ENCODE measurements at places on chromosomes 4 and X.

- no peak for DNase-seq
Observed at GRCh38 chr4:7418131-7418943, 16.4 kb downstream of the PSAPL1 start.

DNA sequence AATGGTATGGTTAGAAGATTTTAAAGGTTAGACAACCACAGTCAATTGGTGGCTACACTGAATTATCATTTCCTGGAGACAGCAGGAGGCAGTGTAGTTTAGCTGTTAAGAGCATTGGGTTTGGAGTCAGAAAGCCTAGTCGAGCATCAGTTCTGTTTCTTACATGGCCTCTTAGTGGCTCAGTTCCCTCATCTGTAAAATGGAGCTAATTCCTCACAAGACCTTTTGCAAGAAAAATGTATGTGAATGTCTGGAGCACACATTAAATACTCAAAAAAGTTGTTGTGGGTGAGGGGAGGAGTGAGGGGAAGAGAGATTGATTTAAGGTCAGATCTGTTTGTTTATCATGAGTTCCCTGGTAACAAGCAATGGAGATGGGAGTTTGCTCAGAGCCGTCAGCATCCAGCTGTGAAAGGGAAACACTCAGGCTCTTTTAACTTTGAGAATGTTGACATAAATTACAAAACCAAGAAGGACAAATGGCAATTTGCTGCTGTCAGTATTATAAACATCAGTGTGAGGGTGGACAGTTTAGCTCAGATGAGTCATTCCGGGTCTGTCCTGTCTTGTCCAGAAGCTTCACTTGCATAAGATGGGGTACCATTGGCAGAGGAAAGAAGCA, 98.2 kb upstream of the PGRMC2 start:
- DNase-seq, result no peak

DNA sequence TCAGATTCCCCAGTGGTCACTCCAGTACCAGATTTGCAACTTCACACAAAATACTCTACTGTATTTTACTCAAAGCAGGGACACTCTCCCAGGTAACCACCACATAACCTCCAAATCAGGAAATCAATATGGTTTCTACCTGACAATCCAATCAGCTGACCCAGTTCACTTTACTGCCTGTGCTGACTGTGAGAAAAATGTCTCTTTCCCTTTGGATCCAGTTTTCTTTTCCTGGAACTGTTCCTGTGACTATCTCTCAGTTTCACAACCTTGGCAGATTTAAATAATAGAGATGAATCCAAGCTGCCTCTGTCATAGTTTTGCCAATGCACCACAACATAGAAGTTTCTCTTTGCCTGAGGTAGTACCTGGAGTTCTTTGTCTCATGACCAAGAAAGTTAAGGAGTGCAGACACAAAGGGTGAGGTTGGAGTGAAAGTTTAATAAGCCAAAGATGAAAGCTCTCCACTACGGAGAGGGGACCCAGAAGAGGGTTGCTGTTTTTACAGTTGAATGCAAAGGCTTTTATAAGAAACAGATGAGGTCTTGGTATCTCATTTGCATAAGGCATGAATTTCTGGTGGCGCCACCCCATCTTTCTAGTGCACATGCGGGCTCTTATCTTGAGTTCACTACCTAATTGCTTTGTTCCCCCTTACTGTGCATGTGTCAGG, 29.7 kb upstream of the IL9R start:
- no peak for DNase-seq

DNA sequence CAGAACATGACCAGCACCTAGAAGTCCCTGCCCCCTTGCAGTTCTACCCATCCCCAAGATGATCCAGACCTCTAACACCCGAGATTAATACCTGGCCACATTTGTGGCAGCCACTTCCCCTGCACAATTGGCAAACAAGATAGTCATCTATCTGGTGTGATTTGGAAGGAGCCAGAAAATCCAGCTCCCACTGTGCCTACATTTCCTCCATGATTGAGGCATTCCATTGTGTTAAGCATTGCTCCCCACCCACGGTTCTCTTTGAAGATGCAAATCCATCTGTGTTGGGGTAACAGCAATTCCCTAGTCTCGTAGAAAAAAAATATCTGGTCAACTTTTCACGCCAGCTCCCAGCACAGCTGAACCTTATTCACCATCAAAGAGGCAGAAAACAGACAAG, 405.0 kb downstream of the BCOR start:
- DNase-seq, result no peak

DNA sequence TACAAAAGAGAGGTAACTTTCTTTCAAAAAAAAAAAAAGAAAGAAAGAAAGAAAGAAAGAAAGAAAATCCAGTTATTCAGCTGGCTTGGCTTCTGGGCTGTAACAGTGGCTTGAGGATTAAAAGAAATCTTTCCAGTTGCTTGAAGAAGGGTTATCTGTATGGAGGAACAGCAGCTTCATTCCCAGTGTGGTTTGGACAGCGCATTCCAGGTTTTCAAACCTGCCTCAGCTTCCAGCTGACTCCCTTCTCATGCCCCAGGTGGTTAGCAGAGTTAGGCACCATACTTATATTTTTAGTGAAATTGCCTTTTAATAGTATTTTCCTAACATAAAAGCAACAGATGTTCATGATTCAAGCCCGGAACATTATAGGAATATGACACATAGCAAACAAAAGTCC, 48.6 kb downstream of the TMEM164 start:
- DNase-seq, result no peak

DNA sequence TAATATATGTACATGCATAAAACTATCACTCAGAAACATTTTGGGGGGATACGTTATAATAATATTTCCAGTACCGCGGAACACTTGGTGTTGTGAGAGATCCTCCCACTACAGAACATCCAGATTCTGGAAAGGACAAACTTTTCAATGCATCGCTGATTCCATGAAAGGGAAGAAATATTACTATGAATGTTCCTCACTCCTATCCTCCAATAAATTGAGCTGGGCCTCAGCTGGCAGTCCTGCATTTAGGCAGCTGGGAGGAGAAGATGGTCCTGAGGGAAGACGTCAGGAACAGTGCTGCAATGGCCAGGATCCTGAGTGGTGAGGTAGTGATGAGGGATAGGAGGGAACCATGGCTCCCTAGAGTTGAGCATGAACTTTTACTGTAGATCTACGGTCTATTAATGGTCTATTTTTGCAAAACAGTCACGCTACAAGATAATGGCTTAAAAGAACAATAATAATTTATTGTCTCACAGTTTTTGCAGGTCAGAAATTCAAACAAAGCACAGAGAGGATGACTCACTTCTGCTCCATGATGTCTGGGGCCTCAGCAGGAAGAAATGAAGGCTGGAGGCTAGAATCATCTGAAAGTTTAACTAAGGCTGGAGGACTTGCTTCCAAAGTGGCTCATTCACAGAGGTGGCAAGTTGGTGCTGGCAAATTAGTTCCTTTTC, 538.1 kb downstream of the STIM2 start:
- no peak for DNase-seq

- DNase-seq, result no peak
Observed at GRCh38 chrX:37921758-37922157, 74.4 kb upstream of the DYNLT3 start.

GRCh38 chrX:22164770-22165388, 107.8 kb upstream of the CBLL2 start:
- no peak for DNase-seq

DNA sequence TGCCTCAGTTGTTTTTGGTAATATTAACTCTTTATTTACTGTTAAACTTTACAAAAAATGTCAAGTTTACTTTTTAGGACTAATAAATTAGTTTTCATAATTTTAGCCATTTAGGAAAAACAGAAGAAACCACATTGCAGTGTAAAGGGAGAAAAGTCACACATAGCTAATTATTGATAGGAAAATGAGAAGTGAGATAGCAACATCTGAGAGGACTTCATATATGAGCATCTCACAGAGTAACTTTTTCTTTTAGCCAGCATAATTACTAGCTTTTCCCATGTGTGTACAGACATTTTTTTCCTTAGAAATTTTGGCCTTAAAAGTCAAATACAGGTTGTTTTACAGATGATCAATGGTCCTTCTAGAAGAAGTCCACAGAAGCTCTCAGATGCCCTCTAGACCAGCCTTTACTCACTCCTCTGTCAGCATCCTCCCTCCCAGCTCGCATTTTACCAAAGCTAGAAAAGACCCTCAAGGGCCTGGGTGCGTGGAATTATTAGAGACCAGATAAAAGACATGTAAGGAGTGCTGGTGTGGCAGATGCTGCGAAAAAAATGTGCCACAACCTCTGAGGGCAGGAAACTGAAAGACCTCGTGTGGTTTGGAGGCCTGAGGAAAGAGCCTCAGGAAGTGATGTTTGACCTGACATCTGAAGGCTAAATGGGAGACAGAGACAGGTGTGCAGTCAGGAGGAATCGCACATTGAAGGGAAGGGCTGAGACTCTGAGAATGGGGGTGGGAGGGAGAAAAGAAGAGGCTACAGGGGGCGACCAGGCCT, 156.9 kb downstream of the CBR4 start:
- no peak for DNase-seq

DNA sequence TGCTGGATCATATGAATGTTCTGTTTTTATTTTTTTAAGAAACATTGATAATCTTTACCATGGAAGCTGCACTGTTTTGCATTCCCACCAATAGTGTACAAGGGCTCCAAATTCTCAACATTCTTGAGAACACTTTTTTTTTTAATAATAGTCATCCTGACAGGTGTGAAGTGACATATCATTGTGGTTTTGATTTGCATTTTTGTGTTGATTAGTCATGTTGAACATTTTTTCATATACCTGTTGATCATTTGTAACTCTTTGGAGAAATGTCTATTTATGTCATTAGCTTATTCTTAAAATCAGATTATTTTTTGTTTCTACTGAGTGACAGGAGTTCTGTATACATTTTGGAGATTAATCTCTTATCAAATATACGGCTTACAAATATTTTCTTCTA, 408.5 kb downstream of the GLUD2 start:
- DNase-seq, result no peak

DNA sequence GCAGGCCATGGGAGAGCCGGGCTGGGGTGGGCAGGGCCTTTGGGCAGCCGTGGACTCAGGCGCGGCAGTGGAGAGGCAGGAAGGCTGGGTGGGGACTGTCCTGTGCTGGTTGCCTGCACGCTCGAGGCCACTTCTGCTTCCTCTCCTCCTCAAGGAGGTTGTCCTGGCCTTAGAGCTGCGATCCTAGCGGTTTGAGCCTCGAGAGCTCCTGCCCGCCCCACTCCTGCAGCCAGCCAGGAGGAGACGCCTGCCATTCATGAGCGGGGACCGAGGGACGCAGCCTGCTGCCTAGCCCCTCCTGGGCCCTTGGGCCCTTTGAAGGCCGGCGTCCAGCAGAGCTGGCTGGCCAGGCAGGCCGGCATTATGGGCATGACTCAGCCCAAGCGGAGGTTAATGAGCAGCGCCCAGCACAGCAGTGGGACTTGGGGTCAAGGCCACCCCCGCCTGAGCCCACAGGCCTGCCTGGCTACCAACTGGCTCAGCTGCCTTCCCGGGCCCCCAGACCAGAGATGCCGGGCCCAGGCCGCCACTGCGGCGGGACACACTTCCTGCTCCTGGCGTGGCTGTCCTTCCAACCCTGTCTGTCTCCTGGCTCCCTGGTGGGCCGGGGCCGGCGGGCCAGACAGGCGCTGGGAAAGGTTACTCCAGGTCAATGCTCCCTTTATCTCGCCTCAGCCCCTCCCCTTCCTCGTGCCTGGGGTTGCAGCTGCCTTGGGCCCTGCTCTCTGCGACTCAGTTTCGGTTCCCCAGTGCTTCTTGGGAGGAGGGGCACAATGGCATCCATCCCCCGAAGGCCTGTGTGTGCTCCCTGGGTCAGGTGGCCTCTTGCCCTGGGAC, 1.8 kb downstream of the ABCD1 start:
- no peak for DNase-seq

DNA sequence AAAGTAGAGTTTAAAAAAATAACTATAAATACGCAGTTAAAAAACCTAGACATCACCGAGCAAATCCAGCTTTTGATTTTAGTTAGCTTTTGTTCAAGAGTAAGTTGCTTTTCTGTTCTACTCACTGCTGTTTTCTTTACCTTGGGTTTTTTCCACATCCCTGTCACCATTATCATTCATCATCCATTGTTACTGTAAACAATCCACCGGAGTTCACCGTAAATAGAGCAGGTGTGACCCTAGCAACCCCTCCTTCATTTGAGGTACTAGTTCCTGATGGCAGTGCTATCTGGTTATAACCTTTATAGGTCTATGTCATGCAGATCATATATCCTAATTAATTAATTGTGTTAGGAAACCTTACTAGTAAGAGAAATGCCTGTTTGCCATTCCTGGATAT, 43.0 kb upstream of the TEX13D start:
- DNase-seq, result no peak

- DNase-seq, result no peak
Observed at GRCh38 chr4:98566361-98567008, 91.9 kb downstream of the TSPAN5 start.

DNA sequence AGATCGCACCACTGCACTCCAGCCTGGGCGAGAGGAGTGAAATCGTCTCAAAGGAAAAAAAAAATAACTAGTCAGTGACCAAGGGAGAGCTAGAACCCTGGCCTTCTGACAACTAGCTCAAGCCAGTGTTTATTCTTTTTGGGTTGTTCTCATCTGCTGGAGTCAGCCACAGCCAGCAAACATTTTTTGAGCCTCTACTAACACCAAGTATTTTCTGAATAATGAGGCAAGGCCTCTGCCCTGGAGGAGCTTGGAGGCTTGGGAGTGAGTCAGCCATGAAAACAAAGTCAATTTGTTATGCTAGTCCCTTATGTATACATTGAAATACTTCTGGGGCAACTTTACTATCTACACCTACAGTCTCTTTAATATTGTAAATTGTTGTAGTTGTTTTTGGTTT, 46.5 kb downstream of the TMA16 start:
- no peak for DNase-seq

- no peak for DNase-seq
Observed at GRCh38 chr4:40453912-40454311, 118.8 kb downstream of the CHRNA9 start.

DNA sequence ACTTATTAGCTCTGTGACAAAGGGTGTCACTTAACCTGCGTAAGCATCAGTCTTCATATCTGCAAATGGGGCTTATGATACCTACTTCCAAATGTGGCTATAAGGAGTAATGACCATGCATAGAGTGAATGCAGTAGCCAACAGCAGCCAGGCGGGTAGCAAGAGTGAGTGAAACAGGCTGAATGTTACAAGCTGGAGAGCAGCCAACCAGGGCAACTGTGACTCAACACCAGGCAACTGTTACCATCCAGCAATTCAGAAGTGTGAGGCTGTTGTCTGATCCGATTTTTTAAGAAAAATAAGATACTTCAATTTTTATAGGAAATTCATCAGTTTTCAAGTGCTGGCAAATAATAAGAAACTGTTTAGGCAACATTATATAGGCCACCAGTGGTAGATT, 270.2 kb upstream of the TAPT1 start:
- no peak for DNase-seq

DNA sequence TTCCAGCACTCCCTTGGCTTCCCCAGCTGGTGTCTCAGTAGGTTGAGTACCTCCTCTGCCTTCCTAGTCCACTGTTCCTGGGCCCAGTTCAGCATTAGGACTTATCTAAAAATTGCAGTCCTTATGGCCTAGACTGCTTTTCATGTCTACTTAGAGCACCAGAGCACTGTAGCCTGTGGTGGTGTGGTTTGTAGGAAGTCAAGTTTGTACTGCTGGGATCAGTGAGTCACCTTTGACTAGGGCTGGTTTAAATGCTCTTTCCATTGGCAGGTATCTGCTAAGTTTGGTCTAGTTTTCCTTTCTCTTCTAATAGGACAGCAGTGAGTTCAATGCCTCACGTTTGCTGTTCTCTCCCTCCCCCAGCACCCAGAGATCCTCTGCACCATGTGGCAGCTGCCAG, 233.6 kb upstream of the WDFY3 start:
- no peak for DNase-seq

- DNase-seq, result no peak
Observed at GRCh38 chrX:69503782-69504625, at the start of gene NALF2. NALF2 (plus strand) TSS chrX:69504326; CDS start chrX:69505283, 957 bp downstream.

GRCh38 chrX:50117476-50117875, 83.3 kb downstream of the AKAP4 start:
- no peak for DNase-seq
